Stimulated activated naive CD8-positive, alpha-beta T cell treated with anti-CD3 and anti-CD28 coated beads, Interleukin-15, Interleukin-2, amounts not matched to agents 100 U/mL and 50 U/mL, for 24 hours (primary cell): ENCODE measurements at places on chromosomes 6 and 20.

DNA sequence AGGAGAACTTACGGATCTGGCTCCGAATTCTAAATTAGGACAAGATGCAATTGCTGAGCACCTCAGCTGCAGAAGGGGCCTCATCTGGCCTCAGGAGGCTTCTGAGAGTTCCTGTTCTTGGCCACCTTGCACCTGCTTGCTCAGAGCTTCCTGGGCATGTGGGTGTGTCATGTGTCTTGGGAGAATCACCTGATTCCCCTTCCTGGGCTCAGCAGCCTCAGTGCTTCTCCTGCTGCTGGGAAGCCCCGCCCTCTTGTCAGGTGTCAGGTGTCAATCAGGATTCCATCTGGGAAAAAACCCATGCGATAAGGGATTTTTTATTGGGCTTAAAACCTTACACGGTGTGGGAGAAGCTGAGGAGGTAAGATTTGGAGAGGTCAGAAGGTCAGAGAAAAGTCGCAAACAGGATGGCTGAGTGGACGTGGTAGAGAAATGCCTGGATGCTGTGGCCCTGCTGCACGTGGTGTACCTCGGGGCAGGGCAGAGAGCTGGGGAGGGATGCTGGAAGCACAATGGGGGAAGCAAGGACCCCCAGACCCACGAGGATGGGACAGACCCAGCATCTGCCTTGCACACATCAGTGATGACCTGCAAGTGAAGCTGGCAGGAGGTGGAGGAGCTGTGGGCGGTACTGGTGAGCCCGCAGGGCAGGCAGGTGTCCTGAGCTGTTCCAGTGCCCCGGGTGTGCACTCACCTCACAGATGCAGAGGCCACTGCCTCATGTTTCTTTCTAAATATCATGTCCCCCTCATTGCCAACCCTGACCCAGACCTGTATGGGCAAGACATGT is 170.8 kb downstream of the CDH4 start:
- DNase-seq: no peak

DNA sequence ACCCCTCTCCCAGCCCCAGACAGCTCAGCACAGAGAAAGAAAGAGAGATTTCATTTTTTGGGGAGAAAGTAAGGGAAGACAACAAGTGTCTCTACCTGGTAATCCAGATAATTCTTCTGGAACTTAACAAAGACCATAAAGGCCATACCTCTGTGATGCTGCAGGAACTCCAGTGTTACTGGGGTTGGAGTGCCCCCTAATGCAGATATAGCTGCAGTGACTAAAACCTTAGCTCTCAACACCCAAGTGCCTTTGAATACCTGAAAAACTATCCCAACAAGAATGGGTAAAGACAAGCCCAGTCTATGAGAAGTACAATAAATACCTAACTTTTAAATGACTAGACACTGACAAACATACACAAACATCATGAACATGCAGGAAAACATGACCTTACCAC is 365.3 kb upstream of the PTCHD4 start:
- no peak for DNase-seq

DNA sequence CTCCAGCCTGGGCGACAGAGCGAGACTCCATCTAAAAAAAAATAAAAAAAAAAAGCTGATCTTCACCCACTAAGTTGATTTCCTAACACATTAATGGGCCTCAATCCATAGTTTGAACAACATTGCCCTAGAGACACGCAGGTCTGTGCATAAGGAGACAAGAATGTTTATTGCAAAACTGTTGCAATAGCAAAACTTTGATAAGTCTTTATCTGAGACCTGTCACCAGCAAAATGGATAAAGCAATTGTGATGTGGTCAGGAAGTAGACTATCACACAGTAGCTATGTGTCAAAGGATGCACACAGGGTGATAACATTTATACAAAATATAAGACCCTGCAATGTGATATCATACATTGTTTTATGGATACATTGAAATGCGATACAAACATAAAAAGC is 4.2 kb upstream of the ITPR3 start:
- DNase-seq: no peak

DNA sequence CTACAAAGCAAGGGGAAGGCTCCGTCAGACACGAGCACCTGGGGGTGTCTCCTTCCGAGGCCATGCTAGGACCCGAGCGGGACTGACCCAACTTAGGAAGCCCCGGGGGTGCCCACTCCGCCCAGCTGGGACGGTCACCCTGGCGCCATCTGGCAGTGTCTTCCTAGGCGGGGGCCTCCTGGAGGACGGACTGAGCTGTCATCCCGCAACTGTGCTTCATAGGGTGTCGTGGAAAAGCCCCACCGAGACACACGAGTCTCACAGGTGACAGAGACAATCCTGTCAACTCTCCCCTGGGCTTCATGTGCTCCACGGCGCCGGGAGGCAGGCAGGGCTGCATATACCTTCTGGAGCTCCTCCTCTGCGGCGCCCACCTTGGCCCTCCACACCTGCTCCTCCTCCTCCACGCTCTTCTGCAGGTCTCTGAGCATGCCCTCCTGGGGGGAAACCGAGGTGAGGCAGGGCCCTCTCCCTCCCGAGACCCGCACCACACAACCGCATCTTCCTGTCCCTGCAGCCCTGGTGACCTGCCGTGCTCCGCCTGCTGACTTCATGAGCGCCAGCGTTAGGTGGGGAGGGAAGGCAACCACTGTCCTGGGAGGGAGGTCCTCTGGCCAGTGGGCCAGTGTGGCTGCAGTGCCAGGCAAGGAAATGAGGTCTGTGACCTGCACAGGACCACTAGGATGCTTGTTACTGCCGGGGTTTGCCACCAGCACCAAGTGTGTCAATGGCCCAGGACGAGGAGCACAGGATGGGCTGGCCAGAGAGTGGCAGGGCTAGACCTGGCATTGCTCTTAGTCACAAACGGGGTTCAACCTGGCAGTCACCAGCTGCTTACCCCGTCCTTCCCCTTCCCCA is 50.7 kb downstream of the DSTN start:
- DNase-seq: peak; percentile 0

DNA sequence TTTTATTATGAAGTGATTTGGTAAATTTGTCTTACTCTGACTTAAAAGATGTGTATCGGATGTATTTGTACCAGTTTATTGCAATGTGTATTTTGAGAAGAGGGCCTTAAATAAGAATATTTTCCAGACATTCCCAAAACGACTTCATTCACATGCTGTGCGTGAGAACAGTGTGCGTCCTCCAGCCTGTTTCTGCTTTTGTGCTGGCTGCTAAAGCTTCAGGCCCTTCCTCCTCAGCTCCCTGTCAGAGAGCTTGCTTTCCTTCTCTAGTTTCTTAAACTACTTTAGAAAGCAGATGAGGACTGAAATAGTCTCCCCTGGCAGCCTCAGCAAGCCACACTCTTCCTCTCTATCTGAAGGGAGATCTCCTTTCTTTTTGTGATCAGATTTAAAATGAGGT is 157.8 kb downstream of the SAMD5 start:
- no peak for DNase-seq

DNA sequence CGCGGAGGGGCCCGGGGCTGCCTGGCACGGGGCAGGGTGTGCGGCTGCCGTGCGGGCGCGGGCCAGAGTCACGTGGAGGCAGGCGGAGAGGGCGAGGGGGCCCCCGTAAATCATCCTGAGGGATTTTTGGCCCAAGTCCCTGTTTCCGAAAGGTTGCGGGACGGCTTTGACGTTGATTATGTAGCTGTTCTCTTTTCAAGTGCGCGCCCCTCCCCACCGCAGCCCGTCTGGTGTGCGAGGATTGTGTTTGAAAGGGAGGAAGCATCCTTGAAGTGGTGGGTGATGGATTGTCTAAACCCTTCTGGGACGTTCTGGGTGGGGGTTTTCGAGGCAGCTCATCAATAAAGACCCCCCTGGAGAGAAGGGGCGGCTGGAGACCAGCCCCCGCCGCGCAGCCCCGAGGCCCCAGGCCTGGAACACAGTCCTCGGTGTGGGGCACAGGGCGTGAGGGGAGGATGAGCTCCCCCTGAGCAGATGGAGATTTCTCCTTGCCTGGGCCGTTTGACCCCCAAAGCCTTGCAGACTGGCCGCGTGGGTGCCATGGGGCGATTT is 7.0 kb upstream of the FOXF2 start:
- DNase-seq: no peak

DNA sequence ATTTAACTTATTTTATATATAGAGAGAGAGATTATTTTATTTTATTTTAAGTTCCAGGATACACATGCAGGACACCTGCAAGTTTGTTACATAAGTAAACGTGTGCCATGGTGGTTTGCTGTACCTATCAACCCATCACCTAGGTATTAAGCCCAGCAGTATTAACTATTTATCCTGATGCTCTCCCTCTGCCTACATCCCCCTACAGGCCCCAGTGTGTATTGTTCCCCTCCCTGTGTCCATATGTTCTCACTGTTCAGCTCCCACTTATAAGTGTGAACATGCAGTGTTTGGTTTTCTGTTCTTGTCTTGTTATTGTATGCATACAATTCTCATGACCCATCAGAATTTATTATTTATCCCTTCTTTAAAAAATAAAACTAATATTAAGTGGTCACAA is 34.6 kb downstream of the FKBP1C start:
- no peak for DNase-seq

GRCh38 chr20:958936-959815 is 42.9 kb downstream of the RSPO4 start:
- no peak for DNase-seq

DNA sequence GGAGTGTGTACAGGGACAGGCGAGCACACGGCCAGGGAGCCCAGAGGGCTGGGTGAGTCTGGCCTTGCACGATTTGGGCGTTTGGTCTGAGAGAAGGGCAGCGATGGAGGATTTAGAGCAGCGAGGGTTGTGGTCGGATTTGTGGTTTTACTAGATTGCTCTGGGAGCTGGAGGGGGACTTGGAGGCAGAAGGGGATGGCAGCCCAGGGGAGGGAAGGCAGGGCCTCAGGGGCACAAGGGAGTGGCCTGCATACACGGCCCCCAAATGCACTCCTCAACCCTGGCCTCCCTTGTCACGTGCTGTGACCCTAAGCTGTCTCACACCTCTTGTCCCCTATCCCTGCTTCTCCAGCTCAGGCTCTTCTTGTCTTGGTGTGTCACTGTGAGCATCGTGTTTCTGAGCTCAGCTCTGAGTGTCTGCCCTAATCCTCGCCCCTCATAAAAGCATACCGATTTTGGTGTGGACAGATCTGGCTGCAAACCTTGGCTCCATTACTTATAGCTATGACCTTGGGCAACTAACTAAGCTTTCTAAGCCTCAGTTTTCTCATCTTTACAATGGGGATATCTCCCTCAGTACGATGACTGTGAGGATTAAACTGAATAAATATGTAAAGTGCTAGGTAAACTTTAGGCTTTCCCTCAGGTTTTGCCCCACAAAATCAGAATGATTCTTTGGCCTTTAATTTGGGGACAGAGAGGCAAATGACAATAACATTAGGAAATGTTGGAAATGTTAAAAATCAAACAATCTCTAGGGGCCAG is 120.1 kb upstream of the ARMC2 start:
- no peak for DNase-seq

GRCh38 chr6:125948455-125948854 is 8.1 kb upstream of the HINT3 start:
- DNase-seq: no peak
